ENCODE measurements at places on chromosomes 1 and 21. TPM values are rescaled to one million over a fixed set of nuclear protein-coding genes. Genes with fewer than 3 reads are reported as not detected.

DNA sequence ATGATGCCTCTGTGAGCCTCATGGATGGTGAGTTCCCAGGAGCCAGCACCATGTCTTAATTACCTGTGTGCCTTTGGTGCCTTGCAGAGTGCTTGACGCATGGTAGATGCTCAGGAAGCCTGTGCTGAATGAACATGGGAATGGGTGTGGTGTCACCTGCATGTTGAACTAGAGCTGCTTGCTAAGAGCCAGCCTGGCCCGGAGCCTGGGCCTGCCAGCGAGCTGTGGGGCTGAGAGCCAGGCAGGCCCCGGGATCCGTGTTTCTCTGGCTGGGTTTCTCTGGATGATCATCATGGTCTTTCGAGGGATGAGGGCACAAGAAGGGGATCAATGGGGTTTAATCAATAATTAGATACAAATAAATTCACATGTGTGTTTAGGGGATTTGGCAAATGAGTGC lies 6.7 kb upstream of the TEX35 start:
- no peak for DNase-seq

DNA sequence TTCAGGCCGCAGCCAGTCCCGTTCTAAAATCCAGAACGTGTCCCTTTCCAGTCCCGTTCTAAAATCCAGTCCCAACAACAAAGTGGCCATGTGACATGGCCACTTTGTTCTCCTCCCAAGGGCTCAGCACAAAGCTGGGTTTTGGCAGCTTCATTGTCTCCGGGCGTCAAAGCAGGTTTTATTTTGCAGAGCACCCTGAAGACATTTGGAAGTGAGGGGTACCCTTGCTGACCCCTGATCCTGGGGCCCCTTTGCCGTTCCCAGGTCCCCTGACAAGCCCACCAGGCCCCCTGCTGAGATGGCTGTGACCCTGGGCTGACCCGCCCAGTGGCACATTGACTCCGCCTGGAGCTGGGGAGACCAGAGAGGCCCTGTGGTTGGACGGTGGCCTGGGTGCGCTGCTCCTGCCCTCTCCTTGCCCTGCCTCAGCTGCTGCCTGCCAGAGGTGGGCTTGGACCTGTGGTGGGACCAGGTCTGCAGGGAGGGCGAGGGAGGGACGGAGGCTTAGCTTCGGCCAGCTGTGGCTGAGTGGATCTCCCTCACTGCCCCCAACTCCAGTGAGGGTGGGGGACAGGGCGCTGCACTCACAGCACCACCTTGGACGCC lies 4.3 kb downstream of the PFKL start:
- no peak for DNase-seq

- no peak for DNase-seq
Observed at GRCh38 chr1:84876353-84876752, 16.7 kb downstream of the LPAR3 start.

DNA sequence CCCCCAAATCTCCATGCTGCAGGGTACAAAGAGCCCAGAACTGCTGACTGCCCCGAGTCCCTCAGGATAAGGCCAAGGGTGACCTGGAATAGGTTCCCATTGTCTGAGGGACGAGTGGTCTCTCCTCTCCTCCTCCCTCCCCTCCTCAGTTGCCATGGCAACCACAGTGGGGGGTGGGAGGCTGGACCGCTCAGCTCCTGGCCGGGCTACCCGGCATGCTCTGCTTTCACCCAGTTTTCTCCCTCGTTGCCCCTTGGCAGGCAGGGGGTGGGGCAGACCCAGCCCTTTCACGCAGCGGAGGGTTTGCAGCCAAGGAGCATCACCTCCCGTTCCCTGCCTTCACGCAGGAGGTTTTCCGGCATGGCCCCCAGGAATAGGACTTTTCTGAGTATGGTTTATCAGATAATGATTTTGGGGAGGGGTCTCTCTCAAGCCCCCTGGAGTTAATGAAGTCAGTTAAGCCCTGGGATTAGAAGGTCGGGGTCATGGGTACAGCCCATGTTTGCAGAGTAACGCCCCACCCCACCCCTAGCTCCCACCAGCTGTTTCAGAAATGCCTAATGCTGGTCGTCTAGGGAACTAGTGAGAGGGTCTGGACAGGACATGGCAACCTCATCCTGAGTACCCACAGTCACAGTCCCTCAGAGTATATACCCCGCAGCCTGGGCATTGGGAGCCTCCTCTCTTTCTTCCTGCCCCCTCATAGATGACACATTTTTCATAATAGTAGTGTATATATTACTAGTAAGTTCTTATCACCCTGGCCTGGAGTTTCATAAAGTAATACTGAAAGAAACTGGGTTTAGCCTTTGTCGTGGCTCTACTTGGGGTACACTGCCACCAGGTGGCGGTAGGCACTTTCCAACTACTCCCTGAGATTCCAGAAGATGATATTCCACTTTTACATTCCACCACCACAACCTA lies 20.7 kb downstream of the C1QB start:
- DNase-seq, result peak; percentile 35

DNA sequence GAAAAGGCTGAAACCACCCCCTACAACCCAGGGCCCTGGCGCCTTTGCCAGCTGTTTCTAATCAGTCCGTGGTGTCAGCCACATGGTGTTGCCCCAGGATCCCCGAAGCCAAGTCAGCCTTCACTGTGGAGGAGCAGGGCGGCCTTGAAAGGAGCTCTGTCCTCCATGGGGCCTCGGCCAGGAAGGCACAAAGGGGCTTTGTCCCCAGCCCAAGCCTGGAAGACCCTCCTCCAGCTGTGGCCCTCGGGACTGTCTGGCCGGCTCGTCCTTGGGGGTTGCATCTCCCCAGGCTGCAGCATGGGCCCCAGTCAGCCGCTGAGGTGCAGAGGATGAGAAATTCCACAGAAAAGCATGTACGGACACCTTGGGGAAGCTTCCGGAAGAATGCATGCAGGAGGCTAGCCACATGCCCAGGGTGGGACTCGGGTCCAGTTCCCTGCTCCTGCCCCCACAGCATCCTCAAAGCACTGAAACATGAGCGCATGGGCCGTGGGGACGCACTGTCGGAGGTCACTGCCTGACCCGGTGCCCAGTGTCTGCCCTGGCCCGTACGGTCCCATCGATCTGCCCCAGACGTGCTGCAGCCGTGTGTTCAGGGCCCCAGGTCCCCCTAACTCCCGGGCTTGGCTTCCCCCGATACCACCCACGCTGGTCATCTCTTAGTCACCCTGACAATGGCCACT lies 38.6 kb upstream of the POFUT2 start:
- DNase-seq, result no peak

Gene CFH
- 1.1 TPM for polyA plus RNA-seq

Gene CLDN8
- polyA plus RNA-seq, result not detected

Gene CD5L
- polyA plus RNA-seq, result not detected

GRCh38 chr21:42384156-42384945 lies 11.5 kb downstream of the TMPRSS3 start:
- DNase-seq, result no peak

Gene CD84
- polyA plus RNA-seq, result 14.5 TPM

GRCh38 chr1:185463433-185463832 lies 146.4 kb upstream of the IVNS1ABP start:
- no peak for DNase-seq

Gene HSPA6
- 37.5 TPM for polyA plus RNA-seq

GRCh38 chr21:15078180-15078579 lies 13.4 kb upstream of the NRIP1 start:
- DNase-seq, result no peak

Gene COL8A2
- polyA plus RNA-seq, result 3.8 TPM

DNA sequence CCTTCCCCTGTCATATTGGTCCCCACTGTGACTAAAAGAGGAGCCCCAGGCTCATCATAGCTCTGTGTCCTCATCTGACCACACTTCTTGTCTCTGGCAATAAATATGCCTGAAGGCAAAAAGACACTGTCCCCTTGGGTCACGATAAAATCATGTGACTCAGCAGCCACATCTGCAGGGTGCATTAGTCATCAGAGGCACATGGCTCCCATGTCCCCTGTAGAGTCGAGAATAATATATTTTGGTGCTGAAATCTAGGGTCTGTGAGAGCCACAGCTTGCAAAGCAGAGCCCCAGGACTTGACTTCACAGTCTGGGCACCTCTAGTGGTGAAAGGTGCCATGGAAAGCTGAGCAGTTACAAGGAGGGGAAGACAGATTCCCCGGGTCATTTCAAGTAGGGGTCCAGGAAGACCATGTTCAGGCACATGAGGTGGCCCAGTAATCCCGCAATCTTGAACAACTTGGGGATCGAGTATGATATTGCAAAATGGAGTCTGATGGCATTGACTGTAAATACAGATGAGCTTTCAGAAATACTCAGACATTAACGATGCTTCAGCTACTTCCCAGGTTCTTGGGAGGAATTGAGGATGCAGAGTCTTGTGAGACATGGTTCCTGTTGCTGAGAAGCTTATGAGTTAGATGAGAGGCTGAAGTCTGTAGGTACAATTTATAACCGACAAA lies 68.6 kb downstream of the SLC35F3 start:
- no peak for DNase-seq

DNA sequence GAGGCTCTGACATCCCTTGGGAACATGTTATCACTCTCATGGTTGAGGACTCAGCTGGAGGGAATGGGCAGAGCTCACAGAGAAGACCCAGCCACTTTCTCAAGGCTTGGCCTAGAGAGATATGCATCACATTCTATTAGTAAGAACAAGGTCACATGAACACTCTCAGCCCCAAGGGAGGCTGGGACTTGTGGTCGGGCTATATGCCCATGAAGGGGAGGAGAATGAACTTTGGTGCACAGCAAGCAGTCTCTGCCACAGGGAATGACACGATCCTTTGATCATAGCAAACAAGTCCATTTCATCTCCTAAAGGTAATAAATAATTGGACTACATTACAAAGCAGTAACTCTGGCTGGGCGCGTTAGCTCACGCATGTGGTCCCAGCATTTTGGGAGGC lies 105.7 kb downstream of the SYF2 start:
- no peak for DNase-seq

DNA sequence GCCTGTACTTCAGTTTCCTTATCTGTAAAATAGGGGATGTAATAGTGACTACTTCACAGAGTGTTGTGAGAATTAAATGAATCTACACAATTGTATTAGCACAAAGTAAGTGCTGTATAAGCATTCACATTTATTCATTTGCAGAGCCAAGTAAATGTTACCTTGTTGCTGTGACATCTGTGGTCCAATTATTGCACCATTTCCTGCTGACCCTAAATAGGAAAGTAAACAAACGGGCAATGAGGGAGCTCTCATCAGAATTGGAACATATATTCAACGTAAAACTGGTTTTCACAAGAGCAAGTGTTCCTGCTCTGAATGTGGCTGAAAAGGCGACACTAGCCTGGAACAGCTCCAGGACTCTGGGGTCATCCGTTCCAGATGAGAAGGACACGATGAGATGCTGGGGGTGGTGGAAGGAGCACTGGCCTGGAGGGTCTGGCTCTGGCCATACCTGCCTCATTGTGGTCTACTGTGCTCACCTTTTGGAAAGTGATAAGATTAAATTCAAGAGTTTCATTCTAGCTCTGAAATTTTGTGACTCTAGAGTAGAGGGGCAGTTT lies 34.5 kb downstream of the PROX1 start:
- no peak for DNase-seq

Gene RNF187
- polyA plus RNA-seq, result 5.9 TPM

Gene ZNF648
- polyA plus RNA-seq, result not detected

GRCh38 chr21:32559006-32559610 lies 26.2 kb downstream of the TCP10L start:
- no peak for DNase-seq

Gene MEX3A
- polyA plus RNA-seq, result not detected

DNA sequence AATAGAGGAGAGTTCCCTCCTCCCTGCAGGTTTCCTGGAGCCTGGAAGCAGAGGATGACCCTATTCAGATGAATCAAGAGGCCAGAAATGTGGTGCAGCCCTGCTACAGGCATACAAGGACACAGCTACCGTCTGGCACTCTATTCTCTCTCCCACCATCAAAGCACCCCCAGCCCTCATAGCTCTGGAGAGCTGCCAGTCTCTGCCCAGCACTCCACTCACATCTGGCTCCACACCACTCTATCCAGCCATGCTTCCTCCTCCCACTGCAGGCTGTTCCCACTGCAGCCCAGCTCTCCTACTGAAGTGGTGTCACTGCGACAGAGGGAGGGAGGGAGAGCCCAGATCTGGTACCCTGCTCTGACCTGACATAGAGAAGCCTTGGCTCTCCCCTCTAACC lies 18.4 kb downstream of the SYT2 start:
- DNase-seq, result no peak

- no peak for DNase-seq
Observed at GRCh38 chr21:19648391-19648790, 1244.8 kb upstream of the TMPRSS15 start.

DNA sequence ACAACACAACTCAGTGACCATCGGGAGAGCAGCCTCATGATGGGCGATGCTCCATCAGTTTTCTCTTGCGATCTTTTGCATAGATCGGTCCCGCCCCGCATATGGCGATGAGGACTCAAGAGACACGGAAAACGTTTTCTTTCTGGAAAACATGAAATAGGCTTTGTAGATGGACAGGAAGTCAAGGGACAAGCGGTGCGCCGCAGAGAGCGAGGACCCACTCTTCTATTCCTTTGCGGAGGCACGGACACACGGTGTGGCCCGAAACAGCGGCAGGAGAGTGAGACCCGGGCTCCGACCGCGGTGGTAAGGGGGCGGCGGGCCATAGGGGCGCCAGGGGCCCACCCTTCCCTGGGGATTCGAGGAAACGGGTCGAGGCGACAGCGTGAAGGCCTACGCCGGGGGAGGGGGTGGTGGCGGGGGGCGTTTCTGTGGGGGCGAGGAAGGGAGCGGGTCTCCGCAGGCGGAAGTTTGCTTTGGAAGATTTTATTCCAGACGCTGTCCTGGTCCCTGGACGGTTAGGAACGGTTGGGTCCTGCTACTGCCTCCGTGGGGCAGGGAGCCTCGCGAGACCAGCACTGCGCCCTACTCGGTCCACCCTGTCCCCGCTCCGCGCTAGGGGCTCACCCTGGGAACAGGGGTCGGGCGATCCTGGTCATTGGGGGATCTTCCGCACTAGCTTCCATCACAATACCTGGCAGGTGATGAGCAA lies 796 bp upstream of the TDRKH start:
- DNase-seq, result no peak

Gene TSHB
- not detected for polyA plus RNA-seq

GRCh38 chr1:84430546-84430945 lies 32.3 kb downstream of the DNASE2B start:
- DNase-seq, result no peak

GRCh38 chr1:15531682-15532081 lies 5.0 kb downstream of the DNAJC16 start:
- no peak for DNase-seq

- DNase-seq, result no peak
Observed at GRCh38 chr1:190303501-190303900, 174.2 kb downstream of the BRINP3 start.

- no peak for DNase-seq
Observed at GRCh38 chr1:21933397-21934248, 3.5 kb downstream of the HSPG2 start.

- no peak for DNase-seq
Observed at GRCh38 chr1:157047062-157047410, 1.5 kb upstream of the ARHGEF11 start.

GRCh38 chr21:25837533-25838265 lies 102.9 kb downstream of the GABPA start:
- no peak for DNase-seq

Gene KRTAP11-1
- polyA plus RNA-seq, result not detected

DNA sequence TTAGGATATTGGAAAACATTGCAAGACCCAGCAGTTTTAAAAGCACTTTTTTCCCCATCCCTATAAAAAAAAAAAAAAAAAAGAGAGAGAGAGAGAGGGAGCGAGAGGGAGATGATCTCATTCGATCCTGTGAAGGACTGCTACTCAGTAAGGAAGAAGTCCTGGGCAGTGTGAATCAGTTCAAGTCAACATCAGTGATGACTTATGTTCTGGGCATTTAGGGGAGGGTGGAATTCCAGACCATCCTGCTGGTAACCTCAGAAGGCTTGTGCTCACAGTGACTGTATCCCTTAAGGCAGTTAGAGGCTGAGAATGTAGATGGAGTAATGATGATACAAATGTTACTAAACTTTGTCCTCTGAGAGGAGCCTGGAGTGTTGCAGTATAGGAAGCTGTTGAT lies 151.4 kb downstream of the TGFB2 start:
- no peak for DNase-seq

Data from CD14-positive monocyte (primary cell).